ENCODE measurements at places on chromosomes 11 and 22.
A peak's percentile ranks its signal among the peaks of the same experiment; 100 is the strongest.

- DNase-seq: no peak
These were observed 16.0 kb downstream of the ZMAT5 start for GRCh38 chr22:29750559-29751538.

DNA sequence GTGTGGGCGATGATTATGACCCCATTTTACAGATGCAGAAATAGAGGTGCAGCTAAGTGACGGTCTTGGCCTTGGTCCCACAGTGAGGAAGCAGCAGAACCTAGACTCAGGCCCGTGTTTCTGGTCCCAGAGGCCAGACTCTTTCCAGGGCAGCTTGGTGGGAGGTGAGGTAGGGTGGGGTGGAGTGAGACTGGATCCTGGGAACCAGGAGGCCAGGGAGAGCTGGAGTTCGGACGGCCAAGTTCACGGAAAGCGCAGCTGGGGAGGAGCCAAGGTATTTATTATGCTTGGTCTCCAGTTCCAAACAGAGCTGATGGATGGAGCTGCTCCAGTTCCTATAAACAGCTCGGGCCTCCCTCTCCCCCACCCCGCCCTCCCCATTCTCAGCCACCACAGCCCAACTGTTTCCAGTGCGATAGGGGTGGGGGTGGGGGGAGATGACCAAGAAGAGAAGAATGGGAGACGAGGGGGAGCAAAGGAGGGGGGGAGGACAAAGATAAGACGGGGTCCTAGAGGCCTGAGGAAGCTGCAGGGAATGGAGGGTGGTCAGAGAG is 16.2 kb downstream of the LRRC32 start:
- DNase-seq: no peak

DNA sequence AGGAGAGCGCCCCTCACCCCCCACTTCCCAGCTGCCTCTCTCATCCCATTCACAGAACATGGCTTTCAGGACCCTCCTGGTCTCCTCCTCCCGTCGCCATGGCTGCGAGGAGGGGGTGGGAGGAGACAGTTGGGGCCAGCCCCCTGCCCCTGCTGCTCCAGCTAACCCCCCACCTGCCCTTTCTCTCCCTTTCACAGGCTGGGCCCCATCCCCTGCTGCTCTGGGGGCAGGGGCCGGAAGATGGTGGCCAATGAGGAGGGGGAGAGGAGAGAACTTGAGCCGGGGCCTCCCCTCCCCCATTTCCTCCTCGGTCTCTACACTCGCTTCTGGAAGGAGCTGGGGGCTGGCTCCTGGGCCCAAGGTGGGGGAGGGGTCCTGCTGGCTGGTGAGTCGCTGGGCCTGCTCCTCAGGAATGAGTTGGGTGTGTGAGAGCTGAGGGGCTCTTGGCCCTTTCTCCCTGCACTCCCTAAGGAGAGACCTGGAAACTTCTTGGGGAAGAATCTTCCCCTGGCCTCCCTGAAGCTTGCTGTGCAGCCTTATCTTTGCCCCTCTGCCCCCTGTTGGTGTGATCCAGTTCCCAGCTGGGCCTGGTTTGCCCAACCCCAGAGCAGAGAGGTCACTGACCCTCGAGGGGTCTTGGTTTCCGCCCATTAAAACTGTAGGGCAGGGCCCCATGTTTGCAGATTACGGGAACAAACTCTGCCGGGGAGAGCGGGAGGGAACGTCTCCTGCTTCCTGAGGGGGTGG is 10.2 kb downstream of the YPEL4 start:
- no peak for DNase-seq

GRCh38 chr11:613369-613968 is 2.3 kb downstream of the IRF7 start:
- peak; percentile 56 for DNase-seq

GRCh38 chr11:11640996-11641395 is 19.2 kb upstream of the GALNT18 start:
- no peak for DNase-seq

DNA sequence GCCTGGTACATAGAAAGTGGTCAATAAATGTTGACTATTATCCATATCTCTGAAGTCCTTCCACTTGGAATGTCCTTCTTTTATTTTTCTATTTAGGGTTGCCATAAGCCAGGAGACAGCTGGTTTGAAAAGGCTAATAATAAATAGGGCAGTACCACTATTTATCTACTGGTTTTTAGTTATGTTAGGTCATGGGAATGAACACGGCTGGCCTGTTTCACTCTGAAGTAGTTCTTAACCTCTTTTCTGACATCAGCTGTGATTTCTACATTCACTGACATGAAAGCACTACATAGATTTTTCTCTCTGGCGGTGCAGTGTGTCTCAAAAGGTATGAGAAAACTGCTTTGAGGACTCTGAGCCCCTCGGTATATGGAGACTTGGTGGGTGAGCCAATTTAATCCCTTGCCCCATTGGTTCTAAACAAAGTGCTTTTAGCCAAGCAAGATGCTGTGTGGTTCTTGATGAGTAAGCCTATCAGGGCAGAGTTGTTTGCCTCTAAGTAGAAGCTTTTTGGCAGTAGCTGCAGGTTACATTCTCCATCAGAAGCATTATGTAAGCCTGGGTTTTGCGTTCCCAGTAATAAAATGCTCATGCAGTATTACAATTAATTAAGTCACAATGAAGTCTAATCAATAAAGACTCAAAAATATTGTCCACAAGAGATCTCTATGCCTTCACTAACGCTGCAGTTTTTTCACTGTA is 48.7 kb upstream of the APOA1 start:
- DNase-seq: no peak

GRCh38 chr11:91970624-91971023 is 254.0 kb upstream of the FAT3 start:
- no peak for DNase-seq

DNA sequence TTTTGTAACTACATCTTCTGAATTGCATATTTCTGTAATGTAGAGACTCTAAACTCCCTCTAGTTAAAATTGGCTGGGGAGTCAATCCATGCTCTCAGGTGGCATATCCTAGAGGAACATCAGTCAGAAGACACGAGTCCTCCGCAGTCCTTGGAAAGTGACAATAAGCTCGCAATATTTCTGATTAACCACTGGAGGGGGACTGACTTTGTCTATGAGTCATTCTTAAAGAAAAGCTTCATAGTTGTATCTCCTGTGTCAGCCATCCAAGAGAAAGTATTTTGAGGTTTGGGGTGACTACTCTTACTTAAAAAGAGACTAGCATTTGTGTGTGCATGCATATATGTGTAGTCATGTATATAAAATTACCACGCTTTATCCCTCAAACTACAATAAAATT is 60.2 kb downstream of the SLN start:
- DNase-seq: no peak

DNA sequence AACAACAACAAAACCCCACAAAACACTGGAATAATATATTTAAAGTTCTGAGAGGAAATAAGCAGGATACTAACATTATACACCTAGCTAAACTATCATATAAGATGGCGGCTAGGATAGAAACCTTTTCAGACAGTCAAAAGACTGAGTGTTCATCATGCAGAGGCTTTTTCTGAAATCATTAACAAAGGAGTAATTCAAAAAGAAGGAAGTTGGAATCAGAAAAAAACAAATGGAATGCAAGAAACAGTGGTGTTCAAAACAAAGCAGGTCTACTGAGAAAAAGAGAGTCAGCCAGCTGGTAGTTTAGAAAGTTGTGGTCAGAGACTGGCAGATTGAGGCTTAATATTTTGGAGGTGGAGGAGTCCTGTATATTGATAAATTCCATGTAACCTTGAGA is 30.1 kb upstream of the ZBTB44 start:
- DNase-seq: no peak

DNA sequence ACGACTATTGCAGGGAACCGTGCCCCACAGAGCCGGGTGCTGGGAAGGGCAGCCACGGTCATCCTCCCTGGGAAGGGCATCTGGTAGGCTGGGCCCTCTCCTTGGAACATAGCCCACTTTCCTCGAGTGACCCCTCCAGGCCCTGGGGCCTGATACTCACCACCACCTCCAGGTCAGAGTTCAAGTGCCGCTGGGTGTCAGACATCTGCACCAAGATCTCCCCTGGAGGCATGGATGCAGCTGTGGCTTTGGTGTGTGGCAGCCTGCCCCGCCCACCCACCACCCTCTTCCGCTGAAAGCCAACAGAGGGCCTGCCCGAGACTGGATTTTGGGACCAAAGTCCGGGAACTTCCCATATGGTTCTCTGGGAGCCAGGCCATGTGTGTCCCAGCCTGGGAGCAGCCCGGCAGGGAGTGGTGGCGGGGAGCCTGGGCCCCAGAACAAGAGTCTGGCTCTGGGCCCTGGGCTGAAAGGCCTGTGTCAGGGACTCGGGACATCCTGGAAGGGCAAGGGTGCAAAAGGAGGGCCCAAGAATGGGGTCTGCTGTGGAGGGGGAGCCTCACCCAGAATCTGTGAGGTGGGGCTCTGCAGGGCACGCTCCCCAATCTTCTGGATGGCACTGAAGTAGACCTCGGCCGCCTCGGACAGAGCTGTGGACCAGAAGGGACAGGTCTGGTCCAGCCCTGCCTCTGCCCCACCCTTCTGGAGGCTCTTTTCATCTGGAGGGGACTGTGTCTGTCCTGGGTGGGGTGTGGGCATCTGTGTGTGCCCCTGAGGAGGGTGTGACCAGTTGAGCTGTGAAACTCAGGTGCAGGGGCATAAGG is 2.6 kb downstream of the BAIAP2L2 start:
- DNase-seq: no peak

DNA sequence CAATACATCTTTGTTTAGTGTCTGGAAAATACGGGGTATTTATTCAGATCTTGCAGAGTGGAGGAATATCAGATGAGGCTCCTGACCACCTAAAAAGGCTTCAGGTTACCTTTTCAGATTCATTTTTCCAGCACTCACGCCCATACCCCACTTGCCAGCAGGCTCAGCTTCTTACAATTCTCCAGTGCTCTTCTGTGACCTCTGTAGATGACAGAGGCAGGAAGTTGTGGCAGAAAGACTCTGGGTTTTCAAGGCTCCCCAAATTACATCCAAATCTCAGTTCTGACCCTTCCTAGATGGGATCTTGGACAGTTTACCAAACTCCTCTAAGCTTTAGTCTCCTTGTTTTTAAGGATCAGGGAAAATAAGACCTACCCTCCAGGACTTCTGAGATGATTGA is 61.1 kb downstream of the SYTL2 start:
- no peak for DNase-seq

GRCh38 chr11:71456831-71457230 is 3.8 kb downstream of the NADSYN1 start:
- no peak for DNase-seq

- no peak for DNase-seq
These were observed 155.1 kb upstream of the CADM1 start for GRCh38 chr11:115659061-115659963.

DNA sequence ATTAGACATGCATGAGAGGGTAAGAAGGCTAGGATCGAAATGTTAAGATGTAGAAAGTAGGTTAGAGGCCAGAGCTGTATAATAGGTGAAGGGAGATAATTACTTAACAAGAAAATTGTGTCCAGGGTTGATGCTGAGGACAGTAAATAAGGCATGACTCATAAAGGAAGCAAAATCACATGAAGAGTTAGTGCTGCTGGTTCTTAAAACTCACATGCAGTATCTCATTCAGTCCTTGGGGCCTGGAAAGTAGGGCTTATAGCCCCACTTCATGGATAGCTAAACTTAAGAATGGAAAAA is 130.2 kb downstream of the NCAM1 start:
- DNase-seq: no peak

- no peak for DNase-seq
These were observed 10.3 kb downstream of the IGLL5 start for GRCh38 chr22:22897947-22898346.

DNA sequence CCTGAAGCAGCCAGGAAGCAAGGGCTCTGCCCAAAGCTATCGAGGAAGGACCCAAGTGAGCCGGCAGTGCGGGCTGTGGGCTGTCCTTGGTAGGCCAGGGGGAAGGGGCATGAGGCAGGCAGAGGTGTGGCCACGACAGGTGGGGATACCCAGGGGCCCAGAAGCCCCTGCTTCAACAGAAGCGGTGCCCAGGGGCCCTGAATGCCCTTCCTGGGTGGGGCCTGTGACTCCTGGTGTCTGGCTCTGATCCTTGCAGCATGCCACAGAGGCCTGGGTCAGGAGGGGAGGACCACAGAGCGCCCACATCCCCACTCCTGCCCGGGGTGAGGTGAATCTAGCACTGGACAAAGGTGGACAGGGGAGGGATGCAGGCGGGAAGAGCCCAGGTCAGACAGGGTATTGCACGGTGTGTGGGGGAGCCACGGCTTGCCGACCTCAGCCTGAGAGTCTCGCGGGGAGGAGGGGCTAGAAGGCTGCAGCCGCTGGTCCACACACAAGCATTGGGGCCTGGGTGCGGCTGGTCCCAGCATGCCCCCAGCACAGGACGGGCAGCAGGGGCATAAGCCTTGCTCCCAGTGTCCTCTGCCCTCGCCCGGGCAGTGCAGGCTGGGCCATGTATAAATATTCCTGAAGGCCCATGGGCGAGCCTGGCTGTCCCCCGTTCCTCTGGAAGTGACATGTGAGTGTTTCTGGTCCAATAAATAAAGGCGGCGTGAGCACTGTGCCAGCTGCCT is 19.0 kb downstream of the MAFF start:
- no peak for DNase-seq

DNA sequence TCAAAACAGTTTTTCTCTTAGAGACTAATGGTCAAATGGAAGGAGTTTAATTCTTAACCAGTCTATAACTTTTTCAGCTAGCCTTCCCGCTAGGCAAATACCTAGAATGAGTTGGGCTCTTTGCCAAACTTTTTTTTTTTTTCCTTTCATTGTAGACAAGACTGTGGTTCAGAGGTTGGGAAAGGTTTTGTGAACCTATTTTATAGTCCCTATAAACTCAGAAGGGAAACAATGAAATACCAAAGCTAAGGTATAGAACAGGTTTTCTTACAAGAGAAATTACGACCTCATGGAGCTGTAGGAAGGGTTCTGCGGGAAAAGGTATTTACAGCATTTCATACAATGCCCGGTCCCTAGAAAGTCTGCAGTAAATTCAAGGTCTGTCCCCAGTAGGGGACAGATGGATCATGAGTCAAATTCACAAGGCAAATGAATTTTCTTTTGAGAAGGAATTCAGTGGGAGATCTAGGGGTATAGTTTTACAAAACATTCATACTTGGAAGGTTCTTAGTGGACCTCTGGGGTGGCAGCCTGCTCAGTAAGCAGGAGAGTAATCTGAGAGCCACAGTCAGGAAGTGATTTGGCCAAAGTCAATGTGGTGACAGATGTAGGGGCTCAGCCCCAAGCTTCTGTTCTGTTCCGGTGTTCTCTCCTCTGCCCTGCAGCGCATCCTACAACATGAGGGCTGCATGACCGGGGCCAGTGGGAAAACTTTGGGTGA is 146.8 kb downstream of the DBX1 start:
- DNase-seq: no peak

DNA sequence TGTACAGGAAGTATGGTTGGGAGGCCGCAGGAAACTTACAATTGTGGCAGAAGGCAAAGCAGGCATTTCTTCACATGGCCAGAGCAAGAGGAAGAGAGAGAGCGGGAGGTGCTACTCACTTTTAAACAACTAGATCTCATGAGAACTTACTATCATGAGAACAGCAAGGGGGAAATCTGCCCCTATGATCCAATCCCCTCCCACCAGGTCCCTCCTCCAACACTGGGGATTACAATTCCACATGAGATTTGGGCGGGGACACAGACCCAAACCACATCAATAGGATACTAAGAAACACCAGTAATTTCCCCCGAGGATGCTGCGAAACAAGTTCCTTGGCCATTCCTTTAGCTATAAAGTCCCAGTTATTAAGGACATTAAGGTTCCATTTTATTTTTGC is 94.1 kb upstream of the SC5D start:
- no peak for DNase-seq

Data from activated CD8-positive, alpha-beta memory T cell treated with anti-CD3 and anti-CD28 coated beads for 48 hours (primary cell).